ENCODE measurements at places on chromosomes 6 and 20. TPM values are rescaled to one million over a fixed set of nuclear protein-coding genes. Genes with fewer than 3 reads are reported as not detected.

The SLC17A1 gene
- not detected for total RNA-seq

The FLRT3 gene
- total RNA-seq: not detected

The NRSN1 gene
- total RNA-seq: not detected

The C20orf202 gene
- total RNA-seq: 0.26 TPM

- no peak for DNase-seq
Observed at GRCh38 chr20:2418388-2418787, 37.7 kb downstream of the TGM6 start.

DNA sequence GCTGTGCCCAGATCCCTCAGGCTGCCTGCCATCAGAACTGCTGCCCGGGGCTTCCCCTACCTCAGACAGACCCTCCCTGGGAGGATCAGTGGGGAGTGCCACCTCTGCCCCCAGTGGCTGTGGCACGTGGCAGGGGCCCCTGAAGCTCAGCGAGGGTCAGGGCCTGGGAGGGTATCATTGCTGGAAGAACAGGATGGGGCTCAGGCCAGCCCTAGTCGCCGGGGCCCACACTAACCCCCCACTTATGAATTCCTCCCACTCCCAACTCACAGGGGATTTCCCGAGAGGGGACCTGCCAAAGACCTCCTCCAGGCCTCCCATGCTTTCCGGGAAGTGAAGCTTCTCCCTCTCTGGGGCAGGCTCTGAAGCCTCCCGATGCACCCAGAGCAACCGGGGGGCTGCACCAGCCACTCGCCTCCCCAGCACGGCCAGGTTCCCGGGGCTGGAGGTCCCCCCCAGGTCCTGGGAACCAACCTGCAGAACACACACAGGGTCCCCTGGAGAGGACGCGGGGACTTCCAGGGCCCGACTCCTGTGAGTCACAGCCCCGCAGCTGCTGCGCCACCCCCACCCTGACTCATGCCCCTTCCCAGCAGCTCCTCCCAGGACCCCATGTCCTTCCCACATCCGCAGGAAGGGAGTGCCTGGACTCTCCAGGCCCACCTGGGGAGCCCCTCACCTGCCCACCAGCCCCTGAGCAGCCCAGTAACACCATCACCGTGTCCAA is 2.5 kb downstream of the TNFRSF6B start:
- DNase-seq: peak; percentile 32

DNA sequence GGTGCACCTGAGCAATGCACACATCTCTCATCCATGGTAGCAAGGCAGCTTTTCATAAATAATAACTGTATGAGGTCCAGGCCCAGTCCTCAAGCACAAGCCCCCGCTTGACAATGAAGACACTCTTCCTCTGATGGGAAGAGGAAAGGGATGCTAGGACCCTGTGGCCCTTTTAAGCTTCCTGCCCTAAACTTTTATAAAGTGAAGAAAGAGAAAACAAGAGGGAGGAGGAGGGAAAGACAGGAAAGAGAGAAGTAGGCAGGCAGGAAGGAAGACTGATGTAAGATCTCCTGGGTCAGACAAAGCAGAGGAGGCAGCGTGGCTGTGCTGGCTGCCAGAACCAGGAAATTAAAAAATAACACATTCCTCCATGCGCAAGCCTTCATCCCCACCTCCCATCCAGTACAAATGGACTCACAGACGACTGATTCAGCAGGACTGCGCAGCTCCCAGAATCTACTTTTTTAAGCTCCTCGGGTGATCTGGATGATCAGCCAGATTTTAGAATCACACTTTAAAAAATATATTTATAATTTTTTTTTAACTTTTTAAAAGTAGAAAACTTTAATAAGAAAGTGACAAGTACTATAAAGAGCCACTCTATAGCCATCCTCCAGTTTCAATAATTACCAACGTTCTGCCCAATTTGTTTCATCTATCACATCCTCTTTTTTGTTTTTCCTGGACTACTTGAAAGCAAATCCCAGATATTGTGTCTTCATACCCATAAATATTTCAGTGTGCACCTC is 16.5 kb downstream of the TNFAIP3 start:
- no peak for DNase-seq

DNA sequence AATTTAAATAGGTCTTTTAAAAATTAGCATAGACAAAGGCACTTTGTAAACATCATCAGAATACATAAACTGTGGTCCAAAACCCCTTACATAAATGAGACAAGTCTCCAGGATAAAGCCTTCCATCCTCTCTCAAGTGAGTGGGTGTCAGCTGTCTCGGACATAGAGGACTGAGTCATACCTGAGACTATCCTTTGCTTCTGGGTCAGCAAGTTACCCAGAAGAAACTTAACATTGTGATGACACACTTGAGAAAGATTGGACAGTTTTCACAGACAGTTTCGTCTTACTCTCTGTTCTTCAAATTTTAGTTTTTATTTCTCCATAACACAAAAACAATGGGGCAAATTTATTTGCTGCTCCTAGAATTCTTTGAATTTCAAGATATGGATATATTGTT is 838.0 kb downstream of the DHX35 start:
- no peak for DNase-seq

GRCh38 chr6:69693762-69694161 is 103.0 kb downstream of the LMBRD1 start:
- no peak for DNase-seq

- no peak for DNase-seq
Observed at GRCh38 chr6:37804586-37804985, 14.9 kb upstream of the ZFAND3 start.

Data from activated naive CD8-positive, alpha-beta T cell treated with anti-CD3 and anti-CD28 coated beads, Interleukin-2, amount 10 ng/mL, durations not matched to agents 7 days and 5 days (primary cell).